Large intestine (tissue), 12 donors: ENCODE measurements at places on chromosomes 3 and 15. TPM values are rescaled to one million over a fixed set of nuclear protein-coding genes. Genes with fewer than 3 reads are reported as not detected.

Gene CHST2
- polyA plus RNA-seq = 5.0 TPM

Gene CKMT1A
- polyA plus RNA-seq = 13.0 TPM

DNA sequence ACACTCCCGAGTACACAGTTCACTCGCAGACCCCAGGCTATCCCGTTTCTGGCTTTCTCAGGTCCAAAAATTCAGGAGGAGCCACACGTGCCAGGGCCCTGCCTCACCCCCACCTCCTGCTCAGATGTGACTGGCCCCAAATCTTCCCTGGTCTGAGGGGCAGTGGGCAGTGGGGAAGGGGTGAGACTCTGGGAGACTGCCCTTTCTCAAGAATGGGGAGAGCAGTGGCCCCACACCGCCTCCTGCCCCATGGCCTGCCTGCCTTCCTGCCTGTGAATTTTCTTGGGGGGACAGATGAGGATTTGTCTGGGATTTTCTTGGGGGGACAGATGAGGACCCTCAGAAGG is 174.6 kb downstream of the MEGF11 start:
- no peak for DNase-seq

Gene CYP8B1
- polyA plus RNA-seq = 0.75 TPM

Gene PAQR9
- polyA plus RNA-seq = 0.13 TPM

GRCh38 chr3:66297900-66298299 is 77.1 kb downstream of the SLC25A26 start:
- DNase-seq = no peak

- no peak for DNase-seq
Observed at GRCh38 chr15:44956388-44956787, at the start of gene TERB2. TERB2 (plus strand) TSS chr15:44956687; CDS start chr15:44956719, 32 bp downstream.

GRCh38 chr15:39511000-39511915 is 69.6 kb upstream of the THBS1 start:
- DNase-seq = no peak

DNA sequence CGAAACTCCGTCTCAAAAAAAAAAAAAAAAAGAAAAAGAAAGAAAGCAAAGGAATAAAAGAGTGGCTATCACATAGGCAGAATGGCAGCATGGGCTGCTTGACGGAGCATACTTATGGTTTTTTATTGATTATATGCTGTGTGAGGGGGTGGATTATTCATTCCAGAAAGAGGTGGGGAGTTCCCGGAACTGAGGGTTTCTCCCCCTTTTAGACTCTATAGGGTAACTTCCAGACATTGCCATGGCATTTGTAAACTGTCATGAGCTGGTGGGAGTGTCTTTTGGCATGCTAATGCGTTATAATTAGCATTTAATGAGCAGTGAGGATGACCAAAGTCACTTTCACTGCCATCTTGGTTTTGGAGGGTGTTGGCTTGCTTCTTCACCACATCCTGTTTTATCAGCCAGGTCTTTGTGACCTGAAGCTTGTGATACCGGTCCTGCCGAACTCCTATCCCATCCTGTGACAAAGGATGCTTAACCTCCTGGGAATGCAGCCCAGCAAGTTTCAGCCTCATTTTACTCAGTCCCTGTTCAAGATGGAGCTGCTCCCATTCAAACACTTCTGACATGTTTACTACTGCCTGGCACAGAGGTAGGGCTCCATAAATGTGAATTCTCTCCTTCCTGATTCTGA is 15.8 kb upstream of the ABHD17C start:
- no peak for DNase-seq

DNA sequence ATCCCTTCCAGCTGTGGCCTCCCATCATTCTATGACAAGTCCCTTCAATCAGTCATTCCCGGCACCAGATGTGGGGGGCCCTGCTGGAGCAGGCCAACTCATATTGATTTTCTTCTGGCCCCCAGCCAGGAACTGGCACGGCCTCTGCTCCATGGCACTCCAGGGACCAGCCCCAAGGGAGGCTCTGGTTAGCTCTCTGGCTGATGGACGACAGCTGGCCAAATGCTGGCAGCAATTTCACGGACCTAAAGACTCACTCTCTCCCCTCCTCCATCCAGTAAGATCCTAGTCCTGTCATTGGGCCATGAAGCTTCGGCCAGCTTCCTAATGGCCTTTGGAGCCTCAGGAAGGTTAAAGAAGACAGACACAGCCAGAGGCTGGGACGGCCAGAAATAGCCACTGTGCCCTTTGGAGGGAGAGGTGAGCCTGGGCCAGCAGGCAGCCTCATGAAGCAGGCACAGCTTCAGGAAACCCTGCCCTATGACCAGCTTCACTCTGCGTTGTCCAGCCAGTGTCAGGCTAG is 131.0 kb downstream of the MEX3B start:
- no peak for DNase-seq
